ENCODE measurements at places on chromosomes 6 and 20. TPM values are rescaled to one million over a fixed set of nuclear protein-coding genes. Genes with fewer than 3 reads are reported as not detected.
A peak's percentile ranks its signal among the peaks of the same experiment; 100 is the strongest.

DNA sequence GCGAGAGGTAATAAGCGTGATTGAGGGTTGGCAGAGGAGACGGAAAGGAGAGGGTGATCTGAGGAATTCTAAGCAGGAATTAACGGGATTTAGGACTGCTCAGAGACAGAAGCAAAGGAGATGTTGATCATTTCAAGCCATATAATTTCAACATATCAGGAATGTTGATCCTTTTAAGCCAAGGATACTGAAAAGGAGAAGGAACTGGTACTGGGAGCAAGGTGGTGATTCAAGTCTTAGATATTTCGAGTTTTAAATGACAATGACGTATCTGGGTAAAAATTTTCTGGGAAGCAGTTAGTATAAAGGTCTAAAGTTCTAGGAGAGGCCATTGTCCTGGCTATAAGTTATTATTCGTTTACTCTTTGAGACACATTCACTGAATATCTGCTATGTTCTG is 91.3 kb upstream of the OGFRL1 start:
- no peak for DNase-seq

- no peak for DNase-seq
Measured at GRCh38 chr6:121485359-121485811, 49.9 kb downstream of the GJA1 start.

GRCh38 chr20:18831830-18832499 is 18.4 kb downstream of the SCP2D1 start:
- no peak for DNase-seq

The ENPP3 gene
- total RNA-seq = not detected

- no peak for DNase-seq
Measured at GRCh38 chr6:168546151-168546550, 105.2 kb downstream of the SMOC2 start.

The BPIFB1 gene
- total RNA-seq = 0.26 TPM

The TFAP2D gene
- not detected for total RNA-seq

The DNAAF9 gene
- 9.6 TPM for total RNA-seq

The STX7 gene
- 35.6 TPM for total RNA-seq

The PNLDC1 gene
- not detected for total RNA-seq

GRCh38 chr6:3661390-3661789 is 90.1 kb downstream of the PXDC1 start:
- DNase-seq = no peak

The CARMIL1 gene
- 31.6 TPM for total RNA-seq

GRCh38 chr6:55726144-55726543 is 147.2 kb upstream of the HMGCLL1 start:
- DNase-seq = no peak

DNA sequence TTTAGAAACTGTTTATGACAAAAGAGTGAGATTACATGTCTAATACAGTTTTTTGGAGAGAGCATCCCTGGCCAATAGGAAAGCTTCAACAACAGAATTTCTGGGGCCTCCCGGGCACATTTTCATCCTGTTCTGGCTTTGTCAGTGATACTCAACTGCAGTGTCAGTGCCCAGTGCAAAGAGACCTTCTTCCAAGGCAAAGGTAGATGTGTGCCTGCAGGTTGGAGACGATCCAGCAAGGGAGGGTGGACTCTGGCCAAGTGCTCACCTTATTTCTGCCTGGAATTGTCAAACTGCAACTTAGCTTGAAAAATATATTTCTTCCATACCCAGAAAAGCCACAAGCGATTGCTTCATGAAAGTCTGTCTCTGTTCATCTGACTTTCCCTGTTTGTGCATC is 211.6 kb upstream of the SNX9 start:
- no peak for DNase-seq

DNA sequence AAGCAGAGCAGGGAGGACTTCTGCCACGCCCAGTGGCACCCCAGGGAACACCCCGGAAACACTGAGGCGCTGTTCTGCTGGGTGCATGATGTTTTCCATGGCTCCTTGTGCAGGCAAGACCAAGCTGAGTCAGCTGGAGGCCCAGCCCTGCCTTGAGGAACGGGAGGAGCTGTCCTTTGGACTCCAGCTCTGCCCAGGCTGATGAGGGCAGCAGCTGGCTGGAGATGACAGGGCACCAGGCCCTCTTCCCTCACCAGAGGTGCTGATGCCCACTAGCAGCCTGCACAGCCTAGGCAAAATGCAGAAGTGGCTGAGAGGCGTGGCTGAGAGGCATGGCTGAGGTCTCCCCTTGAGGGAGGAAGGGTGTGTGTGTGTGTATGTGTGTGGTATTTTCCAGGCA is 2.4 kb downstream of the C6orf132 start:
- no peak for DNase-seq

The RNF39 gene
- total RNA-seq = 0.11 TPM

The ELOVL2 gene
- 14.1 TPM for total RNA-seq

The TDP2 gene
- 51.8 TPM for total RNA-seq

The PRKN gene
- total RNA-seq = 4.8 TPM

The HCRTR2 gene
- not detected for total RNA-seq

- peak; percentile 44 for DNase-seq
Measured at GRCh38 chr6:24802271-24803059, 3.7 kb upstream of the ARMH2 start.

GRCh38 chr6:137269347-137269746 is 50.2 kb upstream of the IFNGR1 start:
- DNase-seq = no peak

The ADGRF1 gene
- not detected for total RNA-seq

The OSER1 gene
- 38.7 TPM for total RNA-seq

- DNase-seq = no peak
Measured at GRCh38 chr6:14459315-14459714, 341.7 kb downstream of the CD83 start.

The SFTA2 gene
- total RNA-seq = not detected

DNA sequence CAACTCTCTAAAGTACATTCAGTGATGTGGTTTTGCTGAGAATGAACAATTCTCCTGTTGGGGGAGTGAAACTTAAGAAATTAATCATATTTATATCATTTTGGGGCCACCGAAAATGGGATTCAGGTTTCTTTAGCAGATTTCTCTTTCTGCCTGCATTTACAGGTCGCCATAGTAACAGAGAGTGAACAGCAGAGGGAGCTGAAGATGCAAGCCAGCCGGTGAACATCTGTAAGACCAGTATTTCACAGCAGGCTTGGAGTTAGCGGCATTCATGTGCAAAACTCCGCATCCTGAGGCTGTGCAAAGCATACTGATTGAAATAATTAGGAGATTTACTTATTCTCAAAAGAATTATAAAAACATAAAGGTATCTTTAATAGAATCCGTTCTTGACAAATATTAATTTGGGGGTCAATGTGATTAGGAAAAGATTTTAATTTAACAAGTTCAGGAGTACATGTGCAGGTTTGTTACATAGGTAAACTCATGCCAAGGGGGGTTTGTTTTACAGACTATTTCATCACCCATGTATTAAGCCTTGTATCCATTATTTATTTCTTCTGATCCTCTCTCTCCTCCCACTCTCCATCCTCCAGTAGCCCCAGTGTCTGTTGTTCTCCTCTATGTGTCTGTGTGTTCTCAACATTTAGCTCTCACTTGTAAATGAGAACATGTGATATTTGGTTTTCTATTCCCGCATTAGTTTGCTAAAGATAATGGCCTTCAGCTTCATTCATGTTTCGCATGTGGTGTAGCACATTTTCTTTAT is 17.8 kb upstream of the HSF2 start:
- peak; percentile 82 for DNase-seq

DNA sequence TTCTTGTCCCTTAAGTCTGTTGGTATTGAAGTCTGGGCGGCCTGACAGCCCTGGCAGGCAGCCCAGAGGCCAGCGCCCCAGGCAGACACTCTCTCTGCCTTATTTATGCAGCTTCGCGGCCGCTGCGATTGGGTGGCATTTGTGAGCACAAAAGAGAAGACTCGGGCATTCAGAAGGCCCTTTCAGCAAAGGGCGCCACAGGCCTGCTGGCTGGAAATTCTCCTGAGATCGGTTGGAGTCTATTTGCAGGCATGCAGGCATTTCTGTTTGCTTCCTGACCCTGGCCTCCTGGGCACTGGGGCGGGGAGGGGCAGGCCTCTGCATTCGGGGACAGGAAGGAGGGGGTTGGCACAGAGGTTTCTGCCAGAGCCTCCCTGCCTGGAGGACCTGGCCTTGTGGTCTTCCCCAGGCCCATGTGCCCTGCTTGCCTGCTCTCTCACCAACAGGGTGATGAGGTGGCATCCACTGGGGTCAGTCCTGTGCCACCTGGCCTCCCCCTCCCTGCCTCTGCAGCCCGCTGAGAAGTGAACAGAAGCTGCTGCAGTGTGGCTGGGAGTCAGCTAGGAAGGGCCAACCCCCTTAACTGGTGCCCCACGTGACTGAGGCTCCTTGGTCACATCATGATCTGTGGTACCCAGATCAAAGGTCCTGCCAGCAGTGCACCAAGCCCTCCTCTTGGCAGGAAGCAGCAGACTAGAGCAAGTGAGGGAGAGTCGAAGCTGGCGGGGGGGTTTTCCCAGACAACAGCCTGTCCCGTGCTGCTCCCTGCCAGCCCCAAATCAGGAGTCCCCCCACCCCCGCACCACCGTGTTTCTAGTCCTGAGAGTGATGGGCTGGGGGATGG is 16.6 kb upstream of the CCDC167 start:
- DNase-seq = peak; percentile 76

DNA sequence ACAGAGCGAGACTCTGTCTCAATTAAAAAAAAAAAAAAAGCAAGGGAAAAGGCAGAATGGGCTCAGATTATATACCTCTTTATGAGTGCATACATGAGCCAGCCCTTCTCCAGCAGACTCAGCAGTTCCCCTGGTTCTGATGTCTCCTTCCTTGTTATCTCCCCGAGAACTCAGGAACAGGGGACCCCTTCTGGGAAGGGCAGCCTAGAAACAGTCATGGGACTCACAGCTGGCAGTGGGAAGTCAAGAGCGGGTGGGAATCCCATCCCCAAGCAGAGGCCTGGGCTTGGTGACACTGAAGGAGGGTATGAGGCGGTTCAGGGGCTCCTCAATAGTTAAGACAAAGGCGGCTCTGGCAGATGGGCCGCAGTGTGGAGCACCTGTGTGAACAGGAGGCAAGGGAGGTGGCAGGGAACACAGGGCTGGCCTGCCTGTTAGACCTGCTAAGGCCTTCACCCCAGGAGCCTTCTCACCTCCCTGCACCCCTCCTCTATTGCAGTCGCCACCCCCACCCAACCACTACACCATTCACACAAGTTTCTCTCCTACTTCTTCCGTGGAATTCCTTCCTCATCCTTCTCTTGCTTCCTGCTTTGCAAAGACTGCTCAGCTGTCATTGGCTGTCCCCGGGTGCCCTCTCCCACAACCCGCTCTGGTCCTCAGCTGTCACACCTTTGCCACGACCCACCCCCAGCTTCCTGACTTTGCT is 29.7 kb upstream of the MDFI start:
- peak; percentile 55 for DNase-seq

The HTR1E gene
- total RNA-seq = 1.6 TPM

GRCh38 chr6:157830354-157831017 is 7.4 kb downstream of the SNX9 start:
- DNase-seq = no peak

- DNase-seq = no peak
Measured at GRCh38 chr6:87600576-87600975, 10.6 kb downstream of the ORC3 start.

All from endodermal cell (in vitro differentiated cells).